ENCODE measurements at places on chromosomes 2 and 18. TPM values are rescaled to one million over a fixed set of nuclear protein-coding genes. Genes with fewer than 3 reads are reported as not detected.

Gene PRKAG3
- total RNA-seq: not detected

Gene CRYBA2
- total RNA-seq: not detected

Gene ERBB4
- 154 TPM for total RNA-seq

Gene CHAC2
- total RNA-seq: 2.4 TPM

Gene GPR45
- total RNA-seq: 1.5 TPM

Gene DNPEP
- total RNA-seq: 15.0 TPM

Gene PLEKHH2
- total RNA-seq: 12.2 TPM

Gene FRZB
- 10.2 TPM for total RNA-seq

Gene SPRED2
- 16.3 TPM for total RNA-seq

Gene GPR55
- total RNA-seq: not detected

Gene ANKRD30B
- total RNA-seq: 3.0 TPM

Gene CFAP65
- total RNA-seq: 1.00 TPM

Gene EFEMP1
- 25.0 TPM for total RNA-seq

Gene CTNNA2
- 114 TPM for total RNA-seq

Gene DSC1
- not detected for total RNA-seq
